ENCODE measurements at places on chromosomes 7 and 10.

GRCh38 chr7:78039790-78040776 is 241.5 kb downstream of the PHTF2 start:
- peak; percentile 29 for DNase-seq

DNA sequence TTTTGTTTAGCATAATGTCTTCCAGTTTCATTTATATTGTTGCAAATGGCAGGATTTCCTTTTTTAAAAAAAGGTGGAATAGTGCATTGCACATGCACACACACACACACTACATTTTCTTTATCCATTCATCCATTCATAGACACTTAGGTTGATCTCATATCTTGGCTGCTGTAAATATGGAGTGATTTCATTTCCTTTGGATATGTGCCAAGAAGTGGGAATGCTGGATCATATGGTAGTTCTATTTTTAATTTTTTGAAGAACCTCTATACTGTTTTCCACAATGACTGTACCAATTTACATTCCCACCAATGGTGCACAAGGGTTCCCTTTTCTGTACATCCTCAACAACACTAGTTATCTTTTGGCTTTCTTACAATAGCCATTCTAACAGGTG is 68.9 kb downstream of the EBLN1 start:
- no peak for DNase-seq

GRCh38 chr7:51019191-51019844 is 236.6 kb upstream of the GRB10 start:
- no peak for DNase-seq

DNA sequence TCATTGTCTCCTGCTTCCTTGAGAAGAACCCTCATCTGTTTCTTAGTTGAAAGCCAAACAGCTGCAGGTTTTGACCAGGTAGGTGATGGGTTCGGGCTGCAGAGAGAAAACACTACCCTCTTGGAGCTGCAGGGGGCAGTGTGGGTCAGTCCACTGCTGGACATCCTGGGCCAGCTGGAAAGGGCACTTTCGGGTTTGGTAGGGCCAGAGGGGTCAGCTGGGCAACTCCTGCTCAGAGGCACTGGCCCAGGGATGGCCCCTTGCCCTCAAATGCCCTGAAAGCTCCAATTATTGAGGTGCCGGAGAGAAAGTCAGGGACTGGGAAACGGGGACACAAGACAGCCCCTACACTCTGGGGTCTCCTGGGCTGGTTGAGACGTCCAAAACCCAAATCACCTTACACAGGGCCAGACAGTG is 90.7 kb downstream of the MKI67 start:
- DNase-seq, result peak; percentile 64

GRCh38 chr7:135466442-135467206 is 43.3 kb downstream of the CNOT4 start:
- DNase-seq, result no peak

- DNase-seq, result no peak
These were observed 13.5 kb downstream of the COBL start for GRCh38 chr7:51303142-51303525.

GRCh38 chr7:30727061-30727945 is 24.6 kb upstream of the INMT start:
- peak; percentile 22 for DNase-seq

- no peak for DNase-seq
These were observed 11.0 kb downstream of the PYROXD2 start for GRCh38 chr10:98403812-98404504.

DNA sequence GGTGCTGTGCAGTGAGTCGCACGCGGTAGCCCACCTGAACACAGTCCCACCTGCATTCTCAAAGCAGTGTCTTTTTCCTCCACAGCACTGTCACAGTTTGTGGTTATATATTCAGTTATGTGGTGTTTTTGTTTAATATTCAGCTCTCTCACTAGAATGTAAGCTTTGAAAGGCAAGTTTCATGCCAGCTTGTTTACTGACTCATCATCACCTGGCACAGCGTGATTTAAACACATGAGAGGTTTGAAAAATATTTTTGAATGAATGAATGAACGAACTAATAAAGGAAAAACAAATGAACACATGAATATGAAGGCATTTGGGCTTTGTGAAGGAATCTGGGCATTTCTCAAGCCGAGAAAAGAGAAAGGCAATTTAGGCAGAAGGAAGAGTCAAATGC is 51.9 kb upstream of the TM9SF3 start:
- no peak for DNase-seq

DNA sequence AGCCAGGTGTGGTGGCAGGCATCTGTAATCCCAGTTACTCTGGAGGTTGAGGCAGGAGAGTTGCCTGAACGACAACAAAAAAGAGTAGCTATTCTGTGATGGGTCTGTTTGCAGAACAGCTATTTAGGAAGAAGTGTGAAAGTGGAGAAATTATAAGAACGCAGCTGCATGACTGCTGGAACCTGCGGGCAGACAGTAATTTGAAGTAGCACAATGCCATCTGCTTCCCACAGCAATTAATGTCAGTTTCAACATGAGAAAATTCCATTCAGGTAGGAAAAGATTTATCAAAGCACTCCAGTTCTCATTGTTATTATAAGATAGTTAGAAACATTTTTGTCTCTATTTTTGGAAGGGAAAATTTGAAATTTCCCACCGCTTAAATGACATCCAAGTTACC is 21.5 kb downstream of the LAMB1 start:
- no peak for DNase-seq

DNA sequence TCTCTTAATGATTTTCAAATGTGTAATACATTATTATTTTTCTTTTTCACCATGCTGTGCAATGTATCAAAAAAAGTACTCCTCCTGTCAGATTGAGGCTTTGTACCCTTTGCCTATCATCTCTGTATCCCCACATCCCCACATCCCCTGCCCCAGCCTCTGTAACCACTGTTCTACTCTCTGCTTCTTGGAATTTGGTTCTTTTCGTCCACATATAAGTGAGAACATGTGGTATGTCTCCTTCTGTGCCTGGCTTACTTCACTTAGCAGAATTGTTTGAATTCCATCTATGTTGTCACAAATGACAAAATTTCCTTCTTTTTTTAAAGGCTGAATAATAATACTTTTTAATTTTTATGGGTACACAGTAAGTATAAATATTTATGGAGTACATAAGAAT is 13.8 kb downstream of the TAF3 start:
- DNase-seq, result no peak

DNA sequence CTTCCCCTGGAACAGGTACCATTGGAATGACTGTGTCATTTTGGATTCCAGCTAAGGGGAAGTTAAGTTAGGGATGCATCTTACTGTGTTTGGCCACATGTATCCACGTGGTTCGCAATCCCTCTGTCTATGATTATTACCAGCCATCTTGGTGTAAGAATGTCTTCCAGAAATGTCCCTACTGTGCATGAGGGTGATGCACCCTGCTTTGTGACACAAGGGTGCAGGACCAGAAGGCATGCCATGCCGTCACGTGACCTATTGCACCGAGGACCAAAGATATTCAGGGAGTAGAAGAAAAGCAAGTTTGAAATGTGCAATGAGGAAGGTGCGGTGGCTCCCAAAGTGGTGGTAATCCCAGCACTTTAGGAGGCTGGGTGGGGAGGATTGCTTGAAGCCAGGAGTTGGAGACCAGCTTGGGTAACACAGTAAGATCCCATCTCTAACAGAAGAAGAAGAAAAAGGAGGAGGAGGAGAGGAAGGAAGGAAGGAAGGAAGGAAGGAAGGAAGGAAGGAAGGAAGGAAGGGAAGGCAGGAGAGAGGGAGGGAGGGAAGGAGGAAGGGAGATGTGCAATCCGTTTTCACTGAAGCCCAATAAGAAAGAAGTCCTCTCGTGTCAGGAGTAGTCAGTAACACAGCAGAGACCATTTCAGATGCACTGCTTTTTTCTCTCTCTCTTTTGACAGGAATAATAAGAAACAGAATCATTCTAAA is 42.5 kb upstream of the USP6NL start:
- DNase-seq, result no peak

GRCh38 chr10:119221201-119221600 is 13.8 kb downstream of the GRK5 start:
- DNase-seq, result no peak

DNA sequence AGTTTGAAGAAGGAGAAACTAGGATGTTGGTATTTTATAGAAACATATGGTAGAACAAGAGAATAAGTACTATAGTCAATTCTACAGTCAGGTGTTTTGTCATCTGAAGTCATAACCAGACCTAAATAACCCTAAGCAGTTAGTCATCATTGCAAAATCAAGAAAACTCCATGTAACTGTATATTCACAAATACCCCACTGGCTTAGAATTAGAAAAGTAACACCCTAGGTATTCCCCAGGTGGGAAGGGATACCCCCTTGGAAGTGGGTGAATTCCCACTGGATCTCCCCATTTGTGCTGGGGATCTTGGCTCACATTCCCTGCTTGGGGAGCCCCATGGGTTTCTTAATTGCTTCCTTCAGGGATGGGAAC is 45.9 kb upstream of the ITGB8 start:
- no peak for DNase-seq

DNA sequence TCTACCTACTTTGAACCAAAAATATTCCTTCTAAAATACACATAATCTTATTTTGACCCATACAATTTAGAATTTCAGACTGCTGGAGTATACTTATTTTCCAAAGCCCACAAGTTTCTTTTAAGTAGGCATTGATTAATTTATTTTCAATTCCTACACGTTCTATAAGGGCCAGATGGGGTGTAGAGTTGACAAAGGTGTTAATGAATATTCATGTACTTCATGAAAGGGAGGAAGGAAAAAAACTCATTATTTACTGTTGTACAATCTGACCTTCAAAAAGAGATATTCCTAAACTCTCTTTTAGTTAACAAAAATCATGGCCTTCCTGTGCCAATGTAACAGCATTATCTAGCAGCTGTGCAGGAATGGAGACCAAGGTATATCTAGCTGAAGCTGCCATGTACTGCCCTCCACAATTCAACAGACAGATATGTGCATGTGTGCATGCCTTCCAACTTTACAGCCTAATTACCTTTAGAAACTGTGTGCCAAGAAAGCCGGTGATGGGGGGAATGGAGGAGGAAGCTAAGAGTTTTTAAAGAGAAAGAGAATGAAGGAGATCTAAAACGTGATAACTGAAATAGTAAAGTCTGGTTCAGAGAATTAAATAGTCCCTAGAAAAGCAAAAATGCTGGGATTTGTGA is 108.9 kb downstream of the UPF2 start:
- no peak for DNase-seq

- no peak for DNase-seq
These were observed 200.2 kb downstream of the WDR37 start for GRCh38 chr10:1256432-1256725.

GRCh38 chr10:70267161-70267933 is 16.5 kb downstream of the NPFFR1 start:
- no peak for DNase-seq

DNA sequence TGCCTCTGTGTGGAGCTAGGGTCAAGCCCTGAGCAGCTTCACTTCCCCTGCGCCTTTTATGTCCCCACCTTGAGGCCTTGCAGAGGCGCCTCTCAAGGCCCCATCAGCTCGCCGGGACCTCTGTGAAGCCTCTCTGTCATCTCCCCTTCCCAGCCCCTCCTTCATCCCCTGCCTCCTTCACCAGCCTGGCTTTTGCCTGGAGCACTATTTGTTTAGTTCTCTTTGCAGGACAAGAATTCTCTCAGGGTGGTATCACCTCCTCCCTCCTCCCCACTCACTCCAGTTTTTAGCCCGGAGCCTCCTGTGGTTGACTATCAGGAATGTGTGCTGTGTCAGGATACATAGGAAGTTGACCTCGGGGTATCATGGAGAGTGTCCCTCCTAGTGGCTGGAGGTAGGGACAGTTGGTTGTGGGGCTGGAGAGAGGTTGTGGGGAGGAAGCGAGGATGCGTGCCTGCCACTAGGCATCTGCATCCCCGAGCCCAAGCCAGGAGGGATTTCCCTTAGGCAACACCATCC is 89.8 kb upstream of the ANLN start:
- DNase-seq, result no peak

- no peak for DNase-seq
These were observed 7.9 kb downstream of the BRI3 start for GRCh38 chr7:98289333-98289875.

DNA sequence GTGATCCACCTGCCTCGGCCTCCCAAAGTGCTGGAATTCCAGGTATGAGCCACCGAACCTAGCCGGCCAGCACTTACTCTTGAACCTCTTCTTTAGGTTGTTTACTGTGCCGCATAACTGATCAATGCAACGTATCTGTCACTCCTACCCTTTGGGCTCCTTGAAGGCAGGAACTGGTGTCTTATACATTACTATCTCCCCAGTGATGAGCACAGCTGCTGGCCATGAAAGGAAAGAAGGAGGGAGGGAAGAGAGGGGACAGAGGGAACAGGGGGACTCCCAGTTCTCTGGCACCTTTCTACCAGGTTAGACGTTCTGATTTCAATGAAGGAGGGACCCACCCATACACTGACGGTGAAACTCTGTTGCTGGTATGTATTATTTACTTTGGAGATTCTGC is 111.8 kb upstream of the NANOS1 start:
- DNase-seq, result no peak

GRCh38 chr7:27210441-27211083 is 10.7 kb upstream of the HOXA13 start:
- DNase-seq, result peak; percentile 59

Measured in stimulated activated CD4-positive, alpha-beta T cell treated with anti-CD3 and anti-CD28 coated beads, Interleukin-4, amount 100 ng/mL, for 1 hour (primary cell).